Tongue (tissue), 3 donors: ENCODE measurements at places on chromosomes 5 and 9.
A peak's percentile ranks its signal among the peaks of the same experiment; 100 is the strongest.

GRCh38 chr9:61671276-61671973 is 481.6 kb downstream of the SPATA31A7 start:
- no peak for DNase-seq

DNA sequence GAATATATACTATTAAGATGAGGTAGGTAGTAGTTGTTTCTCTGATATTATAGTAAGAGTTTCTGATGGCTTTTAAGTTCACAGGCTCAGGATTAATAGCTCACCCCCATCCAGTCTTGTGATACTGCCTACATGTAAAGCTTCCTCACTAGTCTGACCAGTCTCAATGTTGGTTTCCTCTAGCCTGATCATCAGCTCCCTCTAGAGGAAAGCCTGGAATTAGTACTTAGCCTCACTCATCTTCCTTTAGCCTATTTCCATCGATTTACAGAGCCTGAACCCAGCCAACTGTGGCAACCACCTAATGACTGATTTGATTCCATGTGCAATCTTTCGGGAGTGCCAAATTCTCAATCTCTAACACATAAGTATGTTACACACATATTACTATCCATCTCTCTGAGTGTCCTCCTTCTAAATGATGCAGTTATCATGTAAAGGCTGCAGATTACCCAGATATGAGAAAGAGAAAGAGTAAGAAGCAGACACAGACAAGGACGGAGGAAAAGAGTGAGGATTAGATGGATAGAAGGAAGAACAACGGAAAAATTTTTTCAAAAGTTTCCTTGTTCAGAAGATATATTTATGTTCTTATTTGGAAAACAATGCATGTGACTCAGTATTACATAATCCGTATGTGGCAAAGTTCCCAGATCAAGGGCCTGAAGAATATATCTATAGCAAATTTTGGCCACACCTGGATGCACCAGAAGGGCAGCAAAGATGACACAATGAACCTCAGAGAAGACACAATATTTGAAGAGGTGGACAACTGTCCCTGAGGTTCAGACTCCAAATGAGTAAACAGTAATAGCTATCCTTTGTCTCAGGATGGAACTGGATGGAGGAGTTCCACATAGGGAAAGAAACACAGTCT is 333.7 kb downstream of the ELAVL2 start:
- peak; percentile 71 for DNase-seq

DNA sequence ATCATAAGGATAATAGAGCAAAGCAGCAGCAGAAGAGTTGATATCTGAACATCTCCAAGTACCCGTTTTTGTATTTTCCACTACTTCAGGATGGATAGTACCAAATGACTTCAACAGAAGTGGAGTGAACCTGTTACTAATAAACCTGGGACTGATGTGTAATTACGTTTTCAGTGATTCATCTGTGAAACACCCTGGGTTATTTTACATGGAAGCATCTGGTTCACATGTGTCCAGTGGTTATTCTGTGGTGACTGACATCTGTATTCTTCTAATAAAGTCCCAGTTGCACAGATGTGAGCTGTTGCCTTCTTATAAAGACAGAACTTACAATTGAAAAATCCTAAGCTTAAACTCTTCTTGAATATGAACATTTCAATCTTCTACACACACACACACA is 139.7 kb upstream of the VCAN start:
- peak; percentile 32 for DNase-seq

GRCh38 chr5:172002310-172002709 is 4.1 kb downstream of the FBXW11 start:
- peak; percentile 19 for DNase-seq

DNA sequence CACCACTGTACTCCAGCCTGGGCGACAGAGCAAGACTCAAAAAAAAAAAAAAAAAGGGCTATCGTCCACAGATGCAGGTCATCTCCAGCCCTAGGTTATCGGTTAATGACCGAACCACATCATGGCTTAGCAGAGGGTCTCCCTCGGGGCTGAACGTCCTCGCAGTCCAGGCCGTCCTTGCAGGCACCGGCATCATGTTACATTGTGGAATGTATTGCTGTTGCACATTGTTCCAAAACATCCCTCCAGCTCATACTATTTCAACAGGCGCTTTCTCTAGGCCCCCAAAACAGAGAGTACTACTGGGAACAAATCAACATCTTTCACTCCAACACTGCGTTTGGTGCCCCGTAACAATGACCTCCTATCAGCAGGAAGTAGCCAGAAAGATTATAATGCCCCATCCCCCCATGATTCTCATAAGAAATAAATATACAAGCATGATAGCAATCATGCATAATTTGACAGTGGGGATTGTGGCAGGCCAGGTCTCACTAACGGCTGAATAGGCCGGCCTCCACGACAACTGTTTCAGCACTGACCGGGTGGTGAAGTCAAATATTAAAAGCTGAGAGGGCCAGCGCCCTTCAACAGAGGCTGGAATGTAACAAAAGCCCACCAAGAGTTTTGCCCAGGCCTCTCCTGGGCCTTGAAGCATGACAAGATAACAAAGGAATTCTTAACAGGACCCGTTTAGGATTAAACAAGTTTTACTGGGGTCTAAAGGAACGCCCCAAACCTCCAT is 1.1 kb upstream of the LCN9 start:
- DNase-seq, result peak; percentile 48

DNA sequence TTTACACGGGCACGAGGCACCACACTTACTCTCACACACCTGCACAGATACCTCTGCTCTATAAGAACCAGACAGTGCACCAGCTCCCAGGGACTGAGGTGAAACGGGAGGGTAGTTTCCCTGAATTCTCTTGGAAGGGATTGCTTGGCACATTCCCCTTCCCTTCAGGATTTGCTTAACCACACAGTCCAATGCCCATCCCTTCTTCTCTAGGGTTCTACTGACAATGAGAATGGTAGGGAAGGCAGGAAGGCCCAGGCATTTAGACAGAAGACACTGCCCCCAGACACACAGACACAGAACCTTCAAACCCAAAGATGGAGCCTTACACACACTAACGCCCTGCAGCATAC is 704 bp upstream of the LHX6 start:
- no peak for DNase-seq

DNA sequence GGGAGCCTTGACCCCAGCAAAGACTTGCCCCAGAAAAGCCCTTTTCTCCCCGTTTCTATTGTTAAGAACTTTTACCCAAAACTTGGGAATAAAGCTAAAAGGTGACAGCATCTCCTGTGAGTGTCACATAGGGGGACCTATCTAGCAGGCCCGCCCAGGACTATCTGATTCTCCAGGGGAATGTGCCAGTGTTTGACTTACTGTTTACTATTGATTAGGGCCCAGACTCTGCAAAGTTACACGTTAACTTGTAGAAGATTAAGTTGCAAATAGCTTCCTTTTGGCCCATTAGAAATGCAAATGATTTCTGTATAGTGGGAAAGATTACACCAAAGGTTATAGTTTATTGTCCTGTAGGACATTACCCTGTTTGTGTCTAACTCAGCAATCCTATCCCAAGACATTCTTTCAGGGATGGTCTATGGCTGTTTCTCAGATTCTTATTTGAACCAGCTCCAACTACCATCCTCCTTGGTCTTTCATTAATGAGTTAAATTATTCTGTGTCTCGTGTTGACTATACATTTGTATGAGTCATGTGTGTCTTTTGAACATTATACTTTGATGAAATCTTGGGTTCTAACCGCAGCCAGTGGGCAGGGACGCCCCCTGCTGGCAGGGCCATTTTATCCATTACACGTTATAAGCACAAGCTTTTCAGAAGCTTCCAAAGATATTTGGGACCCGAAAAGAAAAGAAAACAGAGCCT is 60.7 kb downstream of the HRH2 start:
- DNase-seq, result peak; percentile 27

GRCh38 chr9:89890326-89890980 is 285.6 kb downstream of the GADD45G start:
- DNase-seq, result no peak

DNA sequence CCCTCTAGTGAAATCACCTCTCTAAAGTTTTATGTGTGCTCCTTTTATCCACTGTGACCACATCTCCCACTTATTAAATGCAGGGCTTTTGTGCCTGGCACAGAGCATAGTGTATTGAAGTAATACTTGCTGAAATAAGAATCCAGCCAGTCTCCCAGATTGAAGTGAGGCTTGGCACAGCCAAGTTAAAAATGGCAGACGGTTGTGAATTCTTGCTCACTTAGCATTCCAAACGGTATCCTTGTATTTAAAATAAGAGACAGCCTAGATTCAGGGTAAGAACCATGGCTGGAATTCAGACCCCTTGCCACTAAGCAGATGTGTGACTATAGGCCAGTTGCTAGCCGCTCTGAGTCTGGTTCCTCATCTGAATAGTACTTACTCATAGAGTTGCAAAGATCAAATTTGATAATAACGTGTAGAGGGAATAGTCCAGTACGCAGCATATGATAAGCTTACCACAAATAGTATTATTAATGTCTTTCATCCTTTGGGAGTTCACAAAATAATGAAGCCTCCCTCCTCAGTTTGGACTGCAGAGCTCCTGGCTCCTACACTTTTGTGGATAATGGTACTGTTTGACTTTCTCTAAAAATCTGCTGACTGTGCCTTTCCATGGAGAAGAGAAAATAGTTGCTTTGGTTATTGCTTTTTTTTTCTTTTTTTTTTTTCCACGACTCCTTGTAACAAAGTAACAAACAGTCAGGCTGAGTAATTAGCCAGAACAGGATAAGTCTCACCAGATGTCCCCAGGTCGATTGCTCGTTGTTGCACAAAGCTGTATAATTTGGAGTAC is 51.5 kb downstream of the FGF1 start:
- DNase-seq, result no peak

DNA sequence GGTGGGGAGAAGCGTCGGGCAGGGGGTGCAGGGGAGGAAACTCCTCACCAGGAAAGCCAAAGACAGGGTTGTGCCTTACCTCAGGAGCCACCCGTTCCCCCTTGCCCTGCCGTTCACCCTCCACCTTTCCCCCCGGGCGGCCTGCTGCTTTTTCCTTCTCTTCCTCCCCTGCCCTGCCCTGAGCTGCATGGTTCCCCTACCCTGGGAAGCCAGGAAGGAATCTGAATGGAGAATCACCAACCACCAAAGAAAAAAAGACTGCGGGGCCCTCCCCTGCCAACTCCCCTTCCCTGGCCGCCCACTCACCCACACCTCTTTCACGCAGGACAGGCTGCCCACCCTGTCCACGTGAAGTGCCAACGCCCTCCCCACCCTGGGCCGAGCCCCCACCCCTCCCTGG is 820 bp upstream of the NFX1 start:
- DNase-seq, result peak; percentile 26

DNA sequence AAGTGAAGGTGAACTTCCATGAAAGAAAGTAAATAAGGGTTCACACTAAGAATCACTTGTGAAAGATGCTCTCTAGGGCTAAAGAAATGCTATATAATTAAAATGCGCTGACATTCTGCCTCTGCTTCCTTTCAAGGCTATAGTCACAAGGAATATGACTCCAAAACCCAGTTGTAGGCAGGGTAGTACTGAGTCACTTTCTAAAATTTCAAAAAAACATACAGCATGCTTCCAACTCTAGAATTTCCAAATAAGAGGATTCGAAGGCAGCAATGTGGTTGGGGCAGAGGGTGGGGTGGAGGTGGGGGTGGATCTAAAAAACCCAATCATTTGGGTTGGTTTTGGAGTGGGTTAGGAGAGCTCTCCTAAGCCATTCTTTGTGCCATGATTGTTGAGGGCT is 84.6 kb downstream of the HMHB1 start:
- no peak for DNase-seq

GRCh38 chr5:37428044-37428443 is 48.9 kb downstream of the WDR70 start:
- no peak for DNase-seq

DNA sequence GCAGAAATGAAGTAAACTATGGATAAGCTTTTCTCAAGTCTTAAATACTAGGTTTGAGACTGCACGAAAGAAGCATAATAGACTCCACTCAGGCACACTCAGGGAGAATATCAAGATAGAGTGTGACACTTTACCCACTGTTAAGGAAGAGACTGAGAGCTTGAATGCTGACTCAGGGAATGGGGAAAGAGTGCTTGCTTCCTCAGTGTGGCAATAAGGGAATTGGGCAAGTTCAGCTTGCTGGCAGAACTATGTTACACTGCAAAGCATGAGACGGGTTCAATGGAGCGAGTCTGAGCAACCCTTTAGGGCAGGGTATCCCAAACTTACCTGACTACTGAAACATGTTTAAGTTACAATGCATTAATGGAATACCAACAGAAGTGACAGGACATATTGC is 237.7 kb upstream of the MEF2C start:
- no peak for DNase-seq

DNA sequence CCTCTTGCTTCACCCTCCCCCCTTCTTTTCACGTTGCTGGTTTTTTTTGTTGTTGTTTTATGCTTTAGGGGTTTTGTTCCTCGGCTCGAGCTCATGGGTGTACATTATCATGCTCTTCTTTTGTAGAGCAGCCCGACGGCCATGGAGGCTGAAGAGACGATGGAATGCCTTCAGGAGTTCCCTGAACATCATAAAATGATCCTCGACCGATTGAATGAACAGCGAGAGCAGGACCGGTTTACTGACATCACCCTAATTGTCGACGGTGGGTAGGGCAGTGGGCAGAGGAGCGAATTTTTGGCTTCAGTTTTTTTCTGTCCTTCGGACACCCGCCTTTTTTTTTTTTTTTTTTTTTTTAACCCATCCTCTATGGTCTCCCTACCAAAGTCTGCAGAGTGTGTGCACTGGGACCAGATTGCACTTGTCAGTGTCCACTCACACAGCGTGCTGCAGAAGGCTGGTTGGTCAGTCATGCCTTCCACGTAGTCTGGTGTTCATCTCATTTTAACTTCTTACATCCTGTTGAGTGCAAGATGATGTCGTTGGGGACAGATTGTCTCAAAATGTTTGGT is 1.3 kb downstream of the ZNF131 start:
- DNase-seq, result peak; percentile 54

GRCh38 chr9:76654051-76654461 is 110.2 kb upstream of the PCA3 start:
- DNase-seq, result no peak

DNA sequence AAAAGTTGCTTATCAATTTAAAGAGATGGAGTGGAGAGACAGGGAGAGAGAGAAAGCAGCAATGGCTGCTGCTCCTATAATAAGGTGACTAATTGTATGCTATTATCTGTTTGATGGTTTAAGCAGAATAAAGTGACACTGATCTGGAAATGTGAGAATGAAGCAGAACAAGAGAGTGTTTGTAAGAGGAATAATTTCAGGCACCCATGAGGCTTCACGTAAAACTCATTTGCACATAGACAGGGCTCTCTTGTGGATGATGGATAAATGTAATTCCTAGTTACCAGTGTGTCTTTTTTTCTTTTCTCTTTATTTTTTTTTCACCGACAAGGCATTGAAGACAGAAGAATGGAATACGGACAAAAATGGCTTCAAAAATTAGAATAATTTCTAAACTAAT is 228.8 kb upstream of the TYRP1 start:
- DNase-seq, result no peak

DNA sequence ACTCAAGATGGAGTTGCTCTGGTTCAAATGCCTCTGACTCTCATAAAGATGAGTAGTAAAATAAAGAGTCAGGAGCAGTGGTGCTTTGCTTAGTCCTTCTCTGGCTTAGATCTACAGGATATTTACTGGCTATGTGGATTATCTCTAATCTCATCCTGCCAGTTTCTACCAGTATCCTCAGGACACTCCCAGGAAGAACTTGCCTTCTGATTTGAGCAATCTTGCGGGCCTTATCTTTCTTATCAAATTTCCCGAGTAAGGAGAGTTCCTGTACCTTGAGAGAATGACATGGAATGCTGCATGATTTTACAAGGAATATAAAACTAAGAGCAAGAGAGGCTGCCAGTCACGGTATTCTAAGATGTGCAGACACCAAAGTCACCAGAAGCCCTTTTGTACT is 364.0 kb downstream of the ARHGEF28 start:
- no peak for DNase-seq
